ENCODE measurements at places on chromosomes 4 and X.

- H3K4me1 ChIP-seq, result no peaks in the 10 kb centered on the region
- H3K4me3 ChIP-seq, result no peak overlapping the region
- no peaks in the 10 kb centered on the region for H3K36me3 ChIP-seq
- H3K27me3 ChIP-seq, result peaks cover 17% of the 10 kb centered on the region
- H3K27ac ChIP-seq, result no peak overlapping the region
These were observed 2.9 kb upstream of the PPP4R3C start for GRCh38 chrX:27466051-27466450.

GRCh38 chr4:7651461-7651921 is 216.8 kb upstream of the PSAPL1 start:
- peak overlapping the region; percentile 89 for H3K27ac ChIP-seq
- no peaks in the 10 kb centered on the region for H3K4me1 ChIP-seq
- peak; percentile 91 for DNase-seq
- H3K36me3 ChIP-seq, result no peaks in the 10 kb centered on the region

- H3K4me3 ChIP-seq, result no peak overlapping the region
- no peak for DNase-seq
- H3K36me3 ChIP-seq, result no peaks in the 10 kb centered on the region
- no peak overlapping the region for H3K27ac ChIP-seq
These were observed 43.1 kb downstream of the SRPX2 start for GRCh38 chrX:100687128-100687527.

DNA sequence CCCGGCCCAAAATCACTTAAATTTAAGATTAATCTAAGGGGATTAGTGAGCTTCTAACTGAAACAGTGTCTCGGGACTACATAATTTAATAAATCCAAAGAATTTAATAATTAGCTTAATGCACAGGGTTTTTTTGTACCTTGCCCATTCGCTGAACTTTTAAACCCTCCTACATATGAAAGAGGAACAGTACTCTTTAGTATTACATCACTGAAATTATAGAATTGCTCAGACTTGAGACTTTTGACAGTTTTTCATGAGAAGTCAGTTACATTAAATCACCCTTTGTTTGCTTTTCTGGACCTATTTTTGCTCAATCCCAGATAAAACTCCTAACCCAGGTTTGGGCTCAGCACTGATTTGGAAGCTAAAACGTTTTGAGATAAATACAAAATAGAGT is 2.4 kb upstream of the TADA2B start:
- H3K36me3 ChIP-seq, result no peaks in the 10 kb centered on the region
- H3K27ac ChIP-seq, result no peak overlapping the region
- peaks cover 15% of the 10 kb centered on the region for H3K4me1 ChIP-seq
- no peak for DNase-seq
- H3K27me3 ChIP-seq, result no peaks in the 10 kb centered on the region

DNA sequence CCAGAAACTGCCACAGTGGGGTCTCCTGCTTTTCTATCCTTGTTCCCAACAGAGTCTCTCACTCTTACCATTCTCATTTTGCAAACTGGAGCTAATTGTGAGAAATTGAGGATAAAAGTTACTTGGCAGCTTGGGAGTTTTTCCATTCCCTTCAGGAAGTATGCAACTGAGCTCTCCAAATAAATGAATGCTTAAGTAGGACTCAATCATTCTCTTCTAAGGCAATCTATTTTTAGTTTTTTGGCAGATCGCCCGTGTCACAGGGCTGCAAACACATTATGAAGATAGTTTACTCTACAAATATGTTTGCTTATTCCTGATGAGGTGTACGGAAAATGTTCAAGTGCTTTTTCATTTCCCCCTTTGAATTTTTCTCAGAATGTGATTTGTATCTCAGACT is 5.3 kb downstream of the ASB11 start:
- no peaks in the 10 kb centered on the region for H3K4me1 ChIP-seq
- H3K36me3 ChIP-seq, result no peaks in the 10 kb centered on the region
- H3K27me3 ChIP-seq, result peaks cover 17% of the 10 kb centered on the region
- no peak for DNase-seq

- H3K27ac ChIP-seq, result no peak overlapping the region
- H3K4me1 ChIP-seq, result no peaks in the 10 kb centered on the region
- no peaks in the 10 kb centered on the region for H3K36me3 ChIP-seq
- no peak for DNase-seq
- H3K27me3 ChIP-seq, result no peaks in the 10 kb centered on the region
These were observed 683.9 kb upstream of the ATOH1 start for GRCh38 chr4:93144644-93145043.

DNA sequence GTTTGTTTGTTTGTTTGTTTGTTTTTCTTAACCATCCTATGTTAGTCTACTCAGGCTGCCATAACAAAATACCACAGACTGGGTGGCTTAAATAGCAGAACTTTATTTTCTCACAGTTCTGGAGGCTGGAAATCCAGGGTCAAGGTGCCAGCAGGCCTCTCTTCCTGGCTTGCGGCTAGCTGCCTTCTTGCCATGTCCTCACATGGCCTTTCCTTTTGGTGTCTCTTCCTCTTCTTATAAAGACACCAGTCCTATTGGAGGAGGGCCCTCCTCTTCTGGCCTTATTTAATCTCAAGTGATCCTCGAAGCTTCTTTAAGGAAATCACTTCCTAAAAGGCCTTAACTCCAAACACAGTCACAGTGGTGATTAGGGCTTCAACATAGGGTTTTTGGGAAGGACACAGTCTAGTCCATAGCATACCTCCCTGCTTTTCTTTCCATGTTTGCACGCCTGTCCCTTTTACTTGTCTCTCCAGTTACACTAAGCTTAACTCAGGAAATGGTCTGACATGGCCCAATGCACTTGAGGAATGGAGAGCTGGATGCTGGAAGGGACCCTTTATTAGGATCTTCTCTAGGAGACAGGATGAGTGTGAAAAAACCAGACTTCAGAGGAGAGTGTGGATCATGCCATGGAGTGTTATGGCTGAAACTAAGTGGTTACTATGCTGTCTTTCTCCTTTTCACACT is 36.0 kb upstream of the MGST2 start:
- no peaks in the 10 kb centered on the region for H3K4me1 ChIP-seq
- no peak for DNase-seq
- H3K4me3 ChIP-seq, result no peak overlapping the region
- no peaks in the 10 kb centered on the region for H3K27me3 ChIP-seq
- no peaks in the 10 kb centered on the region for H3K36me3 ChIP-seq

DNA sequence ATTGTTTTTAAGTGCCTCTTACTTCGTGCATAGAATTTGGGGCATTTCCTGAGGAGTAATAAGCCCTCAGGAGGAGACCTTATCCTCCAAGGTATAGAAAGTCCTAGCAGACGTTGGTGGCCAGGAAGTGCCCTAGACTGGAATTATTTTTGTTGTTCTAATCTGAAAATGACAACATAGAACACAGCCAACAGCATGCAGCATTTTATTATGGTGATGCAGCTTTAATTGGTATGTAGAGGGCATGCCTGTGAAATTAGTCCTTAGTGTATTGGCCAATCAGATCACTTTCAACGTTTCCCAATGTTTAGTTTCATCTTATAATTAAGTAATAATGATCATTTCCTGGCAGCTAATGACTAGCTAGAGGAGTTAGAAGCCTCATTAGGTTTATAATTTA is 199.2 kb downstream of the SHROOM3 start:
- H3K27me3 ChIP-seq, result no peaks in the 10 kb centered on the region
- peak overlapping the region; percentile 45 for H3K27ac ChIP-seq
- H3K4me1 ChIP-seq, result no peaks in the 10 kb centered on the region
- H3K36me3 ChIP-seq, result no peaks in the 10 kb centered on the region
- no peak overlapping the region for H3K4me3 ChIP-seq

- H3K27ac ChIP-seq, result peak overlapping the region; percentile 86
- peak; percentile 63 for DNase-seq
- no peaks in the 10 kb centered on the region for H3K36me3 ChIP-seq
- H3K4me1 ChIP-seq, result no peaks in the 10 kb centered on the region
These were observed 722 bp downstream of the NAAA start for GRCh38 chr4:75939890-75940691.

DNA sequence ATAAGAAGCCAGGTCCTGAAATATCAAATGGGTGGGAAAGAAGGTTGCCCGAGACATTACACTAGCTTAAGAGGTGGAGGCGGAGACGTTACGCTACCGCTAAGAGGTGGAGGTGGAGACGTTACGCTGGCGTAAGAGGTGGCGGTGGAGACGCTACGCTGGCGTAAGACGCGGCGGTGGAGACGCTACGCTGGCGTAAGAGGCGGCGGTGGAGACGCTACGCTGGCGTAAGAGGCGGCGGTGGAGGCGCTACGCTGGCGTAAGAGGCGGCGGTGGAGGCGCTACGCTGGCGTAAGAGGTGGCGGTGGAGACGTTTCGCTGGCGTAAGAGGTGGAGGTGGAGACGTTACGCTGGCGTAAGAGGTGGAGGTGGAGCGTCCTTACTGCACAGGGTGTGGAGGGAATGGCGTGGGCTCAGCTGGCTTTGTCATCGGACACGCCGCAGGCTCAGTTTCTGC is 12.8 kb downstream of the CYP4V2 start:
- DNase-seq, result no peak
- no peaks in the 10 kb centered on the region for H3K27me3 ChIP-seq
- H3K27ac ChIP-seq, result no peak overlapping the region
- no peaks in the 10 kb centered on the region for H3K36me3 ChIP-seq
- H3K4me3 ChIP-seq, result no peak overlapping the region
- H3K4me1 ChIP-seq, result no peaks in the 10 kb centered on the region

DNA sequence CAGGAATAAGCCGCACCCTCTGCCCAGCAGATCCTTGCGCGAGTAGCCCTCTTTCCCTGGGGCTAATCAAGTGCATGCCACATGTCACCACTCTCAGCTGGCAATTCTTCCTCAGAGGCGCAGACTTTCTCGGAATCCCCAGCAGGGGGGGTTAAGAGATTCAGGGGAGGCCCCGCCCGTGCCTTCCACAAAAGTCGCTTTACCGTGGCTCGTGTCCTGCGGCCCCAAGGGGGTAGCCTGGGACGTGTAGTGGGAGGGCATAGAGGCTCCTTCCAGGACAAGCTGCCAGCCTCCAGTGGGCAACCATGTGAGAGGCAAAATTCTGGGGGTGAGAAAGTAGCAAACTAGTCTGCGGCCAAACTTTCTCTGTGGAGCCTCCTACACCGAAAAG is 652 bp downstream of the SRPX start:
- peak overlapping the region; percentile 39 for H3K27ac ChIP-seq
- no peaks in the 10 kb centered on the region for H3K4me1 ChIP-seq
- H3K36me3 ChIP-seq, result no peaks in the 10 kb centered on the region

GRCh38 chrX:16444353-16444752 is 205.6 kb upstream of the S100G start:
- DNase-seq, result no peak
- no peaks in the 10 kb centered on the region for H3K27me3 ChIP-seq
- H3K4me3 ChIP-seq, result no peak overlapping the region
- H3K27ac ChIP-seq, result no peak overlapping the region
- no peaks in the 10 kb centered on the region for H3K4me1 ChIP-seq

DNA sequence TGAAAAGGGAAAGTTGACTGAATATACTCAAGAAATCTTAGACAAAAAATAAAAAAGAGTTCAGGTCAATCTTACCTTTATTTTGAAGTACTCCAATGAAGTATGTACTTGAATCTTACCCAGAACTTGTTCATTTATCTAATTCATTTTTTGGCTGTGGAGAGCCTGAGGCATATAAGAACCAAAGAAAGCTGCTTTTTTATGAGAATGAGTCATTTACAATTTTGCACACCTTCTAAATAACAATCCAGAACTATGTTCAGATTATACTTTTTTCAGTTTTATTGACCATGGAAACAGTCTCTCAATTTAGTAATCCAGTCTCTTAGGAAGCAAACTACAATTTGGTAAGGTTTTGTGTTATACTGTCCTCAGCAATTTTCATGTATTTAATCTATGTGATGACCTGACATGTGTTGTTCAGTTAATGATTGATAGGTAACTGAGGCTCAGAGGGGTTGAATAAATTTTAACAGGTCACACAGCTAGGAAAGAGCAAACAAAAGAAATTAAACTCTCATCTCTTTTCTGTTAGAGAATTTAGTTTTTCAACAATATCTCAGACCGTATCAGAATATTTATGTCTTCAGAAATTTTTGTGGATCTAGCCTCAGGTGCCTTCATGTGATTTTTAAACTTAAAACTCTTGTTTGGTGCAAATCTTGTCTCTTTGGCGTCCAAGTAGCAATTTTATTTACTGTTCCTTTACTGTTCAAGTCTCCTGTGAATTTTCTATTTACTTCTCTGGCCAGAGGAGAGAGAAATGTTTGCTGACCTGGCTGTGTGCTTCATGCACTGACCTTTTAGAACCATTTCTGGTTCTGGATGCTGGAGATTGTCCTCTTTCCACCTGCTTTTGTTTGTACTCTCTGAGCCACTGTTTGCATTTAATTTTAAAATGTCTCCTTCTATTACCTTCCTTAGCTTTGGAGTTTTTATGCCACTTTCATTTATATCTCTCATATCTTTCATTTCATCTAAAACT is 1453.4 kb downstream of the STIM2 start:
- H3K4me1 ChIP-seq, result no peaks in the 10 kb centered on the region
- no peak for DNase-seq
- no peaks in the 10 kb centered on the region for H3K27me3 ChIP-seq

- no peaks in the 10 kb centered on the region for H3K27me3 ChIP-seq
- no peaks in the 10 kb centered on the region for H3K36me3 ChIP-seq
- H3K4me1 ChIP-seq, result no peaks in the 10 kb centered on the region
- no peak for DNase-seq
- H3K27ac ChIP-seq, result no peak overlapping the region
- no peak overlapping the region for H3K4me3 ChIP-seq
These were observed 40.2 kb downstream of the FHDC1 start for GRCh38 chr4:152976212-152976761.

GRCh38 chr4:144591401-144591800 is 54.6 kb upstream of the HHIP start:
- H3K27ac ChIP-seq, result no peak overlapping the region
- DNase-seq, result no peak
- no peak overlapping the region for H3K4me3 ChIP-seq
- H3K36me3 ChIP-seq, result no peaks in the 10 kb centered on the region

- no peaks in the 10 kb centered on the region for H3K4me1 ChIP-seq
- H3K27ac ChIP-seq, result no peak overlapping the region
- DNase-seq, result no peak
These were observed 7.7 kb downstream of the OCIAD2 start for GRCh38 chr4:48898733-48899431.

DNA sequence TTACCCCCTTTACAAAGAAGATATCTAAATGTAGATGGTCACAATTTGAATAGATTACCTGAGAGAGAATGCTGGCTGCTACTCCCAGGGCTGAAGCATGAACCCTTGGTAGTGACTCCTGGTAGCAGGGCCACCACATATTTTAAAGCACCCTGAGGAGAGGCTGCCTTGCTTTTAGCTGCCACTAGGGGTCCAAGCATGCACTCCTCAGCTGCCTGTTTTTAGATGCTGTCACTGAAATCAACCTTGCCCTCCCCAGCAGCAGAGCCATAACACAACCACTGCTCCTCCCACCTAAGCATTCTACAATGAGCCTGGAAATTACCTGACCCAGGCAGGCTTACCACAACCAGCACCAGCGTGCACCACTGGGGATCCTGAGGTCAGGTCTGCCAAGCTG is 850.9 kb downstream of the FAM133A start:
- H3K27me3 ChIP-seq, result no peaks in the 10 kb centered on the region
- H3K4me1 ChIP-seq, result no peaks in the 10 kb centered on the region
- H3K4me3 ChIP-seq, result no peak overlapping the region
- DNase-seq, result no peak
- no peak overlapping the region for H3K27ac ChIP-seq

Data from breast epithelium (tissue), 4 donors.